ENCODE measurements at places on chromosomes 2 and 18.

- DNase-seq: peak; percentile 63
Observed at GRCh38 chr18:3703732-3704176, 253.8 kb downstream of the TGIF1 start.

GRCh38 chr2:201467666-201468065, 16.1 kb downstream of the STRADB start:
- no peak for DNase-seq

- DNase-seq: no peak
Observed at GRCh38 chr2:45973426-45973825, 322.0 kb downstream of the PRKCE start.

DNA sequence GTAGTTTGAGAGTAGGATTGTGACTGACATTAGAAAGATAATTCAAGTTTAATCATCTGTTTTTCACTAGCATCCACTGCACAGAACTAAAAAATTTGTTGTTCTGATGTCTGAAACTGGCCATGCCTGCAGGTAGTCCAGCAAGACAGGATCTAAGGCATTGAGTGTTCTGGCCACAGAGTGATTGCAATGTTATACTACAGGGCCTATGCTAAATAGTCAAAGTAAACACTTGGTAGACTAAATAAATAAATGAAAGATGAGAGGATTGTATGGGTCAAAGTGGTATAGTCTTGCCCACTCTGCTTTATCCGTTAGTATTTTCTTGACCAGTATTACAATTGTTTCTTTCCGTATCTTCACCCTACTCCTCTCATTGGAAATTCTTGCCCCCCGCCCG, 27.6 kb upstream of the FANCL start:
- DNase-seq: no peak

GRCh38 chr18:3648200-3648599, 198.2 kb downstream of the TGIF1 start:
- DNase-seq: no peak

DNA sequence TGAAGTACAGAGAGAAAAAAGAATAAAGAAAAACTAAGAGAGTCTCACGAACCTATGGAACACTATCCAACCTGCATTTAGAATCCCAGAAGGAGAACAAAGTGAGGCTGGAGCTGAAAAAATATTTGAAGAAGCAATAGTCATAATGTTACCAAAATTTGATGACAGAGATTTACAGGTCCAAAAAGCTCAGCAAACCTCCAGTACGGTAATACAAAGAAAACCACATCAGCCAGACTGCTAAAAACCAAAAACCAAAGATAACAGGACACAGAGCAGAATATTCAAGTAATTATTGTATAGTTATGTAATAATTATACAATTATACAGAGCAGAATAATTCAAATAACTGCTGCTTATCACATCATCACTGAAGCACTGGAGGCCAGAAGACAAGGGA, 23.7 kb downstream of the ATL2 start:
- no peak for DNase-seq

- DNase-seq: no peak
Observed at GRCh38 chr18:52216666-52217065, 123.3 kb upstream of the DCC start.

DNA sequence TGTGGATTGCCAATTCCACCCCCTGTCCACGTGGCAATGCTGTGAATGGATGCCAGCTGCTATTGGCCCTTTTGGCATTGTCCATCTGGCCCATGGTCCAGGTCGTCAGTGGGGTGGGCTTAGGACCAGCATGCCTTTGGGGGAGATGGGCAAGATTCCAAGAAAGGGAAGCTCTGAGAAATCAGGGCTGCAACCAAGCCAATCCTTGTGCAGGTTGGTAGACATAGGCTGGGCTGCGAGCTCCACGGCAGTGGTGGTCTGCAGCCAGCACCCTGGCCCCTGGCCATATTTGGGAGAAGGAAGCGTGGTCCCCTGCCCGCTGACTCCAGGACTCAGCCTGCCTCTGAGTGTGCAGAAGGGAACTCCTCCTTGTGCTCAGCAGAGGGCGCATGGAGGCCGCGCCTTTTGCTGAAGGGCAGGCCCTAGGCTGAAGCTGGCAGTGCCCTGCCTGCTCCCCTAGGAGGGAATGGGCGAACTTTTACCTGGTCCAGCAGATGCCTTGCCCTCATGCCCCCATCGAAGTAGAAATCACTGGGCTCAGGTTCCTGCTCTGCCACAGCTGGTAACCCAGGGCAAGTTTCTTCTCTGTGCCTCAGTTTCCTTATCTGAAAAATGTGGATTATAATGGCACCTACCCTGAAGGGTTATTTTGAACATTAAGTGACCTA, 5.4 kb downstream of the SPR start:
- DNase-seq: peak; percentile 76

DNA sequence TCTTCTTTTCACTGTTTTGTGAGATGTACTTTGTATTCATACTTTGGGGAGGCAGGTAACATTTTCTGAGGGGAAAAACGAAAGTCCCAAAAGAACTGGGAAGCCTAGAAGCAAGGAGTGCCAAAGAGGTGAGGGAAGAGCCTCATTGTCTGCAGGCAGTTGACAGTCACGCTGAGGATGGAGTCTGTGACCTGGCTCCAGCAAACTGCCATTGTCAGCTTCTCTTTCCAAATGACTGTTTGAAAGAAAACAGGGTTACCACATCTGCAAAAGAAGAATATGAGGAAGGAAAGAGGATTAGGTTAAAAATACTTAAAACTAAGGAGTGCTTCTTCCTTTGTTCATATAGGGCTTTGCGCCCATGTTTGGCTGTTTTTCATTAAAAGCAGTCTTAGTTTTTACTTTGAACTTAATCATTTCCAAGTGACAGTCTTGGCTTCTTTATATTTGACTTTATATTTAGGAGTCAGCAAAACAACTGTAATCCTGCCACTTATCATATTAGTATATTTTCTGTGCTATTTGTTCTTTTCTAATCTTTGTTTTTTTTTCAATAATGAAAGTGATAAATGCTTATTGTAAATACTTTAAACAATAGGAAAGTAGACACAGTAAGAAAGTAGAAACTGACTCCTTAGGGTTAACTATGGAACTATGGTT, 35.0 kb downstream of the CERS6 start:
- peak; percentile 74 for DNase-seq

Measured in inflammatory macrophage treated with lipopolysaccharide for 4 hours (primary cell).